ENCODE measurements at places on chromosomes 16 and 17. TPM values are rescaled to one million over a fixed set of nuclear protein-coding genes. Genes with fewer than 3 reads are reported as not detected.

BMERB1 gene
- 63.1 TPM for total RNA-seq

UBE2I gene
- total RNA-seq = 127 TPM

FOXC2 gene
- 11.2 TPM for total RNA-seq

ARL6IP1 gene
- total RNA-seq = 392 TPM

TEFM gene
- 16.2 TPM for total RNA-seq

MT1A gene
- total RNA-seq = not detected

TMIGD1 gene
- total RNA-seq = not detected

All from testis (tissue), 5 donors.